ENCODE measurements at places on chromosomes 4 and X.
A peak's percentile ranks its signal among the peaks of the same experiment; 100 is the strongest.

GRCh38 chr4:930827-931193 lies 1.3 kb downstream of the GAK start:
- ATAC-seq, result no peak

DNA sequence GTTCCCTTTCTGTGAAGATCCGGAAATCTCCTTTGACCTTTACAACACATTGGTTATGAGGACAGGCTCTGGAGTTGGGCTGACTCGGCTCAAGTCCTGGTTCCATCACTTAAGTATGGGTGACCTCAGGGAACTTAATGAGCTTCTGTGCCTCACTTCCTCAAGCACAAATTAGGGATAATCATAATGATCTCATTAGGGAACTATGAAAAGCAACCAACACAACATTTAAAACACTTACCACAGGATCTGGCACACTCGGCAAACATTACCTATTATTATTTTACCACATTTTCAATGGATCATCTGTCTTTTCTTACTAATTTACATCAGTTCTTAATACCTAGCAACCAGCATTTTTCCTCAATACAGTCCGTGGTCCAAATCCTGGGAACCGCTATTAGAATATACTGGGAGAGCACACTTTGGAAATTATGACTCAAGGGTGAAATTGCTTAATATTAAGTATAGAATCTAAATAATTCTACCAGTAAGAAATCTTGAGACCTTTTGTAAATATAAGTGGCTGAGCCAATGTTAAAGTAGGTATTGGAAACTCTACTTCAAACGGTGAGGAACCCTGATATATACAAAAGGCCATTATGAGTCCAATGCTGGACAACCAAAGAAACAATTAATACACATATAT lies 19.6 kb downstream of the ADGRA3 start:
- no peak for ATAC-seq

DNA sequence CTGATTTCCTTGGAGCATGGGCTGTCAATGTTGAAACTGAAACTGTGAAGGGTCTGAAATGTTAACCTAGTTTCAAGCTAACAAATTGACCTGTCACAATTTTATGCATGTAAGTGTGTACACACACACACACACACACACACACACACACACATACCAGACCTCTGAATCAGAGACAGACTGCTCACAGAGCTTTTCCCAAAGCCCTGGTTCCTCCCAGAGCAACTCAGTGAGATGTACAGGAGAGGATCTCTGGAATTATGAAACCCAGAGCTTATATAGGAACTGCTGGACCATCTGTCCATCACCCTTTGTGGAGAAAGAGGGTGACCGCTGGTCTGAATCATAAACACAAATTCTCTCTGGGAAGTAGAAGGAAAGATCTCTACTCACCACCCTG lies 228.1 kb upstream of the PRPS2 start:
- no peak for ATAC-seq

- ATAC-seq, result no peak
These were observed 1.4 kb upstream of the POLA1 start for GRCh38 chrX:24692305-24692704.

GRCh38 chr4:120071192-120071795 lies 4.6 kb upstream of the MAD2L1 start:
- ATAC-seq, result no peak

GRCh38 chrX:39941332-39941920 lies 156.3 kb downstream of the BCOR start:
- no peak for ATAC-seq

- ATAC-seq, result no peak
These were observed 102.3 kb downstream of the ADRA2C start for GRCh38 chr4:3868211-3869173.

DNA sequence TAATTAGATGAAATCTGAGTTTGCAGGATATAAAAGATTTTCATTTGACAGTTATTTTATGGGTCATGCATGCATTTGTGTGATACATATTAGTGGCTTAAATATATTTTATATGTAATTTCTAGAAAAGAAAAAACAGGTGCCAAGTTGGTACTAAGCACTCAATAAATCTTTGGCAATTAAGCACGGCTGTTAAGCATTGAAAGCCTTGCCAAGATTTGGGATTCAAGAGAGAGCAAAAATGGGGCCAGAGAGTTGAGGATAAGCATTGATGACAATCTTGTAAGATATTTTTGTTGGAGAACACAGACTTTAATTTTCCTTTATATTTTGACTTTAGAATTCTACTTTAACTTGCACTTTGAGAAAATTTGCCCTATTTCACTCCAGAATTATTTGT lies 249.8 kb upstream of the MAD2L1 start:
- ATAC-seq, result no peak

DNA sequence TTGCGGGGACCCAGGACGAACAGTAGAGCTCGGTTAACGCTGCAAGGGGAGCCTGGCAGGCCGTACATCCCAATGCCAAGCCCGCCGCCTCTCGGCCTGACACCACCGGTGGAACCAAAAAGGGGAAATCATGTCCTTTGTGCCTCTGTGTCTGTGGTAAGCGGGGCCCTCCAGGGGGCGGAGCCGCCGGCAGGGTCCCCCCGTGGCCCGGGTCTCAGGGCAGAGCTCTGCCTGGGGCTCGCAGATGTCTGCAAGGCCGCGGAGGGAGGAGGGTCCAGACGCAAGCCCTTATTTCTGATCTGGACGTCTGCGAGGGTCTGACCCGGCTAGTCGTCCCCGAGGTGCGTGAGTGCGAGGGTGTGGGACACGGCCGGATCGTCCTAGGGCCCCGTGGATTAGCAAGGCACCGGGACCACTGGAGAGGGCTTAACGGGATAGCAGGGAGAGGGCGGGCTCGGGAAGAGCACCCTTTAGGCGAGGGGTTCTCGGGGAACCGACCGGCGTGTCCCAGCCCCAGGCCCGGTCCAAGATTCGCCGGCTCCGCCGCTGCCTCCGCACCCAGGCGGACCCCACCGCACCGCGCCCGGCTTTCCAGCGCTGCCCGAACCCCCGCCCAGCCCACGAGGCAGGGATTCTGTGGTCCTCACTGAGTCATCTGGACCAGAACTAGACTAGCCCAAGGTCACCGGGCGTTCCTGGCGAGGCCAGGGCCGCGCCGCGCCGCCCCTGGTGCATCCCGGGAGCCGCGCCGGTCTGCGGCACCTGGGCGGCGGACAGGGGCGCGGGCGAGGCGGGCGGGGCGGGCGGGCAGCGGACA lies 863 bp upstream of the FAM193A start:
- ATAC-seq, result peak; percentile 25

- no peak for ATAC-seq
These were observed 812.7 kb upstream of the FTHL17 start for GRCh38 chrX:31884535-31884934.

DNA sequence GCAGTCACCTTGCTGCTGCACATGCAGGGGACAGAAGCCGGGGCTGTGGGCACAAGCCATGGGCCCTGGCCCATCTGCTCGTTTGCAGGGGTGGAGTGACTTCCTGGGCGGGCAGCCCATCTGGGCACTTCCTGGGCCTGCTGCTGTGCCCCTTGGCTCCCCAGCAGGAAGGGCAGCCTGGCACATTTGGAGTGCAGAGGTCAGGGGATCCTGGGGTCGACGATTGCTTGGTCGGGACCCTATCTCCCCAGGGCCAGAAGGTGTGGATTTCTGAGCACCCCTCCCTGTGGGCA lies 10.9 kb upstream of the MXD4 start:
- ATAC-seq, result no peak

DNA sequence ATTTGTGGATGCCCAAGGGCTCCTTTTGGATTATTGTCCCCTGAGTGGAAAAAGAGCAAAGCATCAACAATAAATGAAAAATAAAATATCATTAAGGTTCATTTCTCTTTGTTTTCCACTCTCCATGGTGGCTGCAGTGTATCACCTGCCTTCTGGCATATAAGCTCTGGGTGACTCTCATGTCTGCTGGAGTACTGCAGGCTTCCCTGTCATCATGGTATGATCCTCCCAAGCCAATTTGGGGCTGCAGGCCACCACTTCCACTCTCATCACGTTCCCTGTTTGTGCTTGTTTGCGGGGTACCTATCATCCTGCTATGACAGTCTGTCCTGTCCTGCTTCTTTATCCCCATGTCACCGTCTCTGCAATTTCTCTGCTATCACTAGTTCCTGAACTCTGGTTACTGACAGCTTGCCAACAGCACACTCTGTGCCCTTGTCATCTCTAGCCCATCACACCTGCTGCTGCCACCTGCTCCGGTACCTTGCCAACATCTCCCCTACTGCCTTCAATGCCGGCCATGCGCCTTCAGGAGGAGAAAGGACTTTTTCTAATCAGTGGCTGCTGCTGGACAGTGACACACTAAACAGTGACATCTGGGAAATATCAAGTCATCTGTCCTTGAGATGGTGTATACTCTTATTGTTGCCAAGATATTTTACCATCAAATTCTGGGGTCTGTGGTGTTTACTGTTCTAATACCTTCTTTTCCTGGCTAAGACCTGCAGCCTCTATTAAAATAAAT lies 23.0 kb upstream of the FGF5 start:
- no peak for ATAC-seq

- no peak for ATAC-seq
These were observed 16.4 kb downstream of the NSDHL start for GRCh38 chrX:152847281-152847680.

DNA sequence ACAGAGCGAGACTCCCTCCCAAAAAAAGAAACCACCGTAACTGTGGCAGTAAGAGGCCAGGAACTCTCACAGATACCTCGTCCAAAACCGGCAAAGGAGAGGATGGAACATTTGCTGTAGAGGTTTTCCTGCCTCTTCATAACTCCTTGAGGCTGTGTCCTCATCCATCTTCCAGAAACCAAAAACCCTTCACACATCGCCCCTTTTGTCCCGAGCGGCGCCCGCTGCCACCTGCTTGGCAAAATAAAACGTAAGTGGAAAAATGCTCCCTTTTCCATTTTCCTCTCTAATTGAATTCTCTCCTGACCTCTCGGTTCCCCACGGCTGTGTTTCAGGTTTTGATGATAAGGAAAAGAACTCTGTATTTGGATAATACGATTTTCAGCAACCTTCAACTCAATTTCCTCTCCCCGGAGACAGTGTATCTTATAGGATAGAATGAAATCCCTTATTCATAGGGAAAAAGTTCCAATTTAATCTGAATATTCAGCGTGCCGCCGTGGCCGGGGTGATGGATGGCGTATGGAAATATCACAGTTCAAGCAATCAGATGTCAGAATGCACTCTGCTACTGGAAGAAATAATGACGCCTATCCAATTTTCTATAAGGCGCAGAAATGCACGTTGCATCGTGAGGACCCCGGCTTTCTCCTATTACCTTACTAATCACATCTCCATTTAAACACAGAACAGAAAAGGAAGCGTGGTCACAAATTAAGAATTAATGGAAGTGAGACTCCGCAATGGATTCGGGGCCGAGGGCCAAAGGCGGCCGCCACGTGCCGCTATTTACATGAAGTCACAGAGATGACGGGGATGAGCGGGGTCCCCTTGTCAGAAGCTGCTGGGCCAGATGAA lies 5.2 kb upstream of the PPP2R3B start:
- ATAC-seq, result no peak

- no peak for ATAC-seq
These were observed 115.2 kb upstream of the AGA start for GRCh38 chr4:177557416-177557815.

DNA sequence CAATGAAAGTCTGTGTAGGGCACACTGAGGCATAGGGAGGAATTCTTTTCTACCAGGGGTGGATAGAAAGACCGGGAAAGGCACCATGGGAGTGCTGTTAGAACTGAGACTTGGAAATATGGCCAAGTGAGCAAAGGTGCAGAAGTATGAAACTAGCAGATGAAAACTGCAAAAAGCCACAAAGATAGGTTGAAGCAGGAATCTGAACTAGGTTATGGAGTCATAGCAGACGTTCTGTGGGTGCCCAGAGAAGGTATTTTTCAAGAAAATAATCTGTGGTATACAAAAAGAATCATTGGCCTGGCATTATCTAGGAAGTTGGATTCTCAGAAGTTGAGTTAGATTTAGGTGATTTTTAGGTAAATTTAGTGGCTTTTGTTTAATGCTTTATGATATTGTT lies 48.5 kb downstream of the SMAD1 start:
- no peak for ATAC-seq

- ATAC-seq, result no peak
These were observed 935.6 kb downstream of the PDHA2 start for GRCh38 chr4:96775501-96775900.

All from motor neuron (in vitro differentiated cells).